Effector memory CD4-positive, alpha-beta T cell (primary cell): ENCODE measurements at places on chromosomes 13 and 19.

DNA sequence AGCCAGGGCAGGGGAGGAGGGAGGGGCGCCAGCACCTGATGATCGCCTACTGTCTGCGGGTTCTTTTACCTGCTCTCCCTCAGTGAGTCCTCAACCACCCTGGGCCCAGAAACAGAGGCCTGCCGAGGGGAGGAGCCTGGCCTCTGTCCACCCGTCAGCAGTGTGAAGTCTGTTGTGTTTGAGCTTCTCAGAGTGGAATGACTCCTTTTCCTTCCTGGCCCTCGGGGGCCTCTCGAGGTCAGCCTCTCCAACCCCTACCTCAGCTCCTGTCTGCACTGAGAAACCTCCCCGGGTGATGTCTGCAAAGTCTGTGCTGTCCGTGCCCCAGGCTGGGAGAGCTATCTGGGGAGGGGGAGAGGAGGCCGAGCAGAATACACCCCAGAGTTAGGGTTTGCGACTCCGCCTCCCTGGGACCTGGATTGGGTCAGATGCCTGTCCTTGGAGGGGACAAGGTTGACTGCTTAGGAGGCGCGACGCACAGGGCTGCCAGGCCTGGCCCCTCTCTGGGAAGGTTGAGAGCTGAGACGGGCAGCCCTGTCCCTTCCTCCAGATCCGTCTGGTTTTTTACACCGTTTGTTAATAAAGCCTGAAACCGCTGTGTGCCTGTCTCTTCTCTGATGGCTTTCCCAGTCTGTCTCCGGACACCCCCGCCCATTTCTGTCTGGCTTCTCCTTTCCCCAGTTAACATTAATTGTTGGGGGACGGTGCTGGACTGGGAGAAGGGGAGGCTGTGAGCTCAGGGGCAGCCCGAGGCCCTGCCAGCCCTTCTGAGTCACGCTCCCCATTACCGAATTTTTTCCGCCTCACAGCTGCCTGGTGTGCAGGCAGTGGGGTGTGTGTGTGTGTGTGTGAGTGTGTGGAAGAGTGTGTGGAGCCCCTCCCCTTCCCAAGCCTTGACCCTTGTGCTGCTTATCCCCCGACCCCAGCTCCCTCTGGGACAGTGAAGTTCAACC lies 989 bp upstream of the SSC5D start:
- H3K27me3 ChIP-seq = no peaks in the 10 kb centered on the region
- no peak overlapping the region for H3K4me3 ChIP-seq
- no peak for DNase-seq

DNA sequence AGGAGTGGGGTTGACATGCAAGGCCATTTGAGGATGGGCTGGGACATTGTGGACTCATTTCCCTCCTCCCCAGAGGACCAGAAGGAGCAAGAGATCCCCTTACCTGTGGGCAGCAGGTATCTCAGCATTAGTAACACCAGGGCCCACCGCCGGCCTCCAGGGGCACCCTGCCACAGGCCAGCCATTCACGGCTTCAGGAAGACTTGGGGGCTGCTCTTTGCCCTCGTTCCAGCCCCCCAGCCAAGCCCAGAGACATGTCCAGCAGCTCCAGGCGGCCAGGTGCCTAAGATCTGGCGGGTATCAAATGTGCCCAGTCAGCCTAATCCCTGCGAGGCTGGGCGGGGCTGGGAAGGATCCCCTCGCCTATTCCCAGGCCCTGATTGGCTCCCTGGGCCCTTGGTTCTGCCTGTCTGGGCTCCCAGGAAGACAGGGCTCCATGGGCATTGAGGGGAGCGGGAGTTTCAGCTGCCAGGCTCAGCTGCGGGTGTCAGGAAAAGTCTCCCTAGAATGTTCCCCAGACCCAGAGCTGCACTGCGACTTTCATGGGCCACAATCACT lies 21.3 kb upstream of the OR1M1 start:
- no peak overlapping the region for H3K4me3 ChIP-seq
- H3K27me3 ChIP-seq = no peaks in the 10 kb centered on the region
- H3K27ac ChIP-seq = no peak overlapping the region
- H3K36me3 ChIP-seq = no peaks in the 10 kb centered on the region
- DNase-seq = no peak
- H3K4me1 ChIP-seq = no peaks in the 10 kb centered on the region

GRCh38 chr19:29211562-29212355 lies 1.2 kb downstream of the UQCRFS1 start:
- DNase-seq = no peak
- H3K36me3 ChIP-seq = peaks cover 2% of the 10 kb centered on the region
- H3K4me1 ChIP-seq = peaks cover 8% of the 10 kb centered on the region
- H3K27ac ChIP-seq = peak overlapping the region; percentile 78

DNA sequence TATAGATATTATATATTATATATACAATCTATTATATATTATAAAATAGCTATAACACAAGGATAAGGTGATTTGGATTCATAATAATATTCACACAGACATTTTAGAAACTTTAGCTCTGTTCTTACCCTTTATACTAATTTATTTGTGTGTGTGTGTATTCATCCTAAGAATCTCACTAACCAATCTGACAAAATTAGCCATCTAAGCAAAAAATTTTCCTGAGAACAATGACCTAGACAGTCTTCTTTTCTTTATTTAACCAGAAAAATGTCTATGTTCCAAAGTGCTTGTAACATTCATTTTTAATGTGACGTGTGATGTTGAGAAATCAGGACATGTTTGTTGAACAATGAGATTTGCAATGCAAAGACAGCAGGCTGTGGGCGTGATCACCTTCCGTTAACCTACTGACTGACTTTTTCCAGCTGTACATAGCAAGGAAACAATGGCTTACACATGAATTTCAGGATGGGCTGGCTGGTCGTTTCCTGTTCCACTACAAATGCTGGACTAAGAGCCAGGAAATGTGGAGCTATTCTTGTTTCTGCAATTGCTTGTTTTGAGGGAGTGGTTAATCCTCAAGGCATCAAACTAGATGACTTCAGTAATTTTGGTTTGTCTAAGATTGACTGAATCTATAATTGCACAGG lies 634.6 kb upstream of the ARGLU1 start:
- H3K4me3 ChIP-seq = no peak overlapping the region
- H3K36me3 ChIP-seq = no peaks in the 10 kb centered on the region
- DNase-seq = no peak
- H3K4me1 ChIP-seq = no peaks in the 10 kb centered on the region

DNA sequence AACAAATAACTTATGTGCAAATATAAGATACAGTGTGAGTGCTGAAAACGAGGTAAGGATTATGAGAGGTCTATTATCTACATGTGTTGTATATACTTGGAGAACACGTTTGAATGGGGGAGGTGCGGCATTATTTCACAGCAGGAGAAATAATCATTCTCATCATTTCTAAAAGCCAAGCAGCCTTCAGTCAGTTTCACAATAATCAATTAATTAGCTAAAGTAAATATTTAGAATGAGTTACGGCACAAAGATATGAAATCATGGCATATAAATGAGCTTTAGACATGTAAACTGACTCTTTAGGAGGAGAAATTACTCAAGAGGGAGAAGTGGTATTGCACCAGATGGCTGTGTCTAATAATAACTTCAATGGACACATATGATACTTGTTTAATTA lies 366.6 kb downstream of the DNAJC15 start:
- H3K27me3 ChIP-seq = no peaks in the 10 kb centered on the region
- no peaks in the 10 kb centered on the region for H3K4me1 ChIP-seq
- H3K27ac ChIP-seq = no peak overlapping the region

DNA sequence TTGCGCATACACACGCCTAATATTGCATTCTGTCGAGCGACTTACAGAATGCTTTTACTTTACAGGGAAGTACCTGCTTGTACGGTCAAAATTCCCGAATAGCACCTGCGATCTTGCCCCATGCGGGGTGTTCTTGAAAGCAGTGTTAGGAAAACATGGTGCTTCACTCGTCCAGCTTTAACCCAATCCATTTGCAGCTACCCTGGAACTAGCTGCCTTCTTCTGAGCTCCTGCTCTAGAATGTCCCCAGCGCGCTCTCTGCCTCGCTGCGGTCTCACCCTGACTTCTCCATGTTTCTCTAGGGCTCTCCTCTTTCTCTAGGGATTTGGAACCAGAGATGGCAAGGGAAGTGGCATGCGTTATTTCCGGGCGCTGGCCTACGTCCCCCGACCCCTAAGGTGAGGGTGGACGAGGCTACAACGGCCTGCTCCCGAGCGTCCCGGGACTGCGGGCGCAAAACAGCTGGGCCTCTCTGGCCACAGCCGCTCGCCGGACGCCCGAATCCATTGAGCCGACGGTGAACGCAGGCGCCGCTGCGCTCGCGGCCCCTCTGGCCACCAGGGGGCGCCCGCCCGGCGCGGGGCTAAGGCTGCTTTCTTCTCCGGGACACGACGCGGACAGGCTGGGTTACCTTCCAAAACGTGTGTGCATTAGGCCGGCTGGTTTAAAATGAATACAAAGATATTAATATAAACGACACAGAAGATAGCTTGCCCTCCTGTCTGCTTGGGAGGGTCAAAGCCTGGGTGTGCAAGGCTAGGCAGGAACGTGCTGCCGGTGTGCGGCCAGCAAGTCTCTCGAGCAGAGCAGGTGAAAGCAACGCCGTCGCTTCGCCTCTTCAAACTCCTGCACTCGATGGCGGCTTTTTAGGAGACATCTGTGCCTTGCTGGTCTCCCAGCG lies 1.8 kb upstream of the SPRY2 start:
- peak overlapping the region; percentile 46 for H3K4me3 ChIP-seq
- peaks cover 23% of the 10 kb centered on the region for H3K27me3 ChIP-seq
- peaks cover 27% of the 10 kb centered on the region for H3K4me1 ChIP-seq

DNA sequence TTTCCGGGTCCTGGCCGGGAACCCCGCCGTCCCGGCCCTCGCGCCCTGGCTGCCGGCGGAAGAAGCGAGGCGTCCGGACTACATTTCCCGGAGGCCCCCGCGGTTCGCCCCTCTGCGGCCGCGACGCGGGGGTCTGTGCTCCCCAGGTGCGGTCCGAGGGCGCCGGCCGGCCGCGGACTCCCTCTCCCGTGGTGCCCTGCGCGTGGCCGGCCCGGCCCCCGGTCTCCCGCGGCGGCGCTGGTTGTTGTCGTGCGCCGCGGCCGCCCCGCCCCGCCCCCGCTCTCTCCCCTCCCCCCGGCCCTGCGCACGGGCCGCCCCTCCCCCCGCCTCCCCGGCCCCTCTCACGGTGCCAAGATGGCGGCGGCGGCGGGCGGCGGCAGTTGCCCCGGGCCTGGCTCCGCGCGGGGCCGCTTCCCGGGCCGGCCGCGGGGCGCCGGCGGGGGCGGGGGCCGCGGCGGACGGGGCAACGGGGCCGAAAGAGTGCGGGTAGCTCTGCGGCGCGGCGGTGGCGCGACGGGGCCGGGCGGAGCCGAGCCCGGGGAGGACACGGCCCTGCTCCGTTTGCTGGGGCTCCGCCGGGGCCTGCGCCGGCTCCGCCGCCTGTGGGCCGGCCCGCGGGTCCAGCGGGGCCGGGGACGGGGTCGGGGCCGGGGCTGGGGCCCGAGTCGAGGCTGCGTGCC lies at the start of gene KMT2B:
TSS of gene KMT2B (plus strand) at position 339 of the 680 bp plus-strand sequence. CDS start at position 355, 16 bp downstream.
- peaks cover 21% of the 10 kb centered on the region for H3K36me3 ChIP-seq
- H3K4me3 ChIP-seq = peak within 1 kb of the TSS; percentile 84
- H3K27ac ChIP-seq = peak within 1 kb of the TSS; percentile 80
- no peak for DNase-seq
- peaks cover 37% of the 10 kb centered on the region for H3K4me1 ChIP-seq

- DNase-seq = no peak
- H3K27me3 ChIP-seq = no peaks in the 10 kb centered on the region
Observed at GRCh38 chr13:24269821-24270220, 39.6 kb upstream of the C1QTNF9 start.

GRCh38 chr13:34833562-34834182 lies 108.4 kb upstream of the NBEA start:
- no peak for DNase-seq
- H3K27ac ChIP-seq = no peak overlapping the region
- H3K4me3 ChIP-seq = no peak overlapping the region
- no peaks in the 10 kb centered on the region for H3K36me3 ChIP-seq
- no peaks in the 10 kb centered on the region for H3K27me3 ChIP-seq

DNA sequence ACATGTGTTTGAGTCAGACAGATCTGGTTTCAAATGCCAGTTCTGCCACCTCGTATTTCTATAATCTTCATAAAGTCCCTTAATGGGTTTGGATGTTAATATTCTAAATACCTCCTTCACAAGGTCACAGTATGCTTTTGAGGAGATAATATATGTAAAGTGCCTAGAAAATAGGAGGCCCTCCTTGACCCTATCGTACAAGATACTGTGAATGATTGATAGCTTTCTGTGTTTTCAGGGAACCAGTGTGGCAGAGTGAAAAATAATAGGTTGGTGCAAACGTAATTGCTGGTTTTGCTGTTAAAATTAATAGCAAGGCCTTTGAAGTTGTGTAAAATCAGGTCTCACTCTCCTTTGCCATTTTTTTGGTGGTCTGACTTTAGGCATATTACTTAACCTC lies 77.5 kb upstream of the SCEL start:
- no peaks in the 10 kb centered on the region for H3K36me3 ChIP-seq
- H3K4me1 ChIP-seq = no peaks in the 10 kb centered on the region
- no peak overlapping the region for H3K27ac ChIP-seq
- H3K4me3 ChIP-seq = no peak overlapping the region

DNA sequence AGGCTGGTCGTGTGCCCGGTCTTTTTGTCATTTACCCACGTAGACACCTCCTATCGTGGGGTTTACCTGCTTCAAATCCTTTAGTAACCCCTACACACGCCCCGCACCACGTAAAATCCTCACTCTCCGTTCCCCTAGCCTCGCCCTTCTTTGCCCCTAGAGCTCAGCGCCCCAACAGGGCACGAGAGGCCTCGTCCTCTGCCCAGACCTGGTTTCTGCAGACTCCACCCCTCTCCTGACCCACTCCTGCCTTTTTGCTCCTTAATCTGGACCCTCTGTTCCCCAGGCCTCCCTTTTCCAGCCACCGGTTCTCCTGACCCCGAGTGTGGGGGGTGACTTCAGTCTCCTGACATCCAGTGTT lies 412 bp downstream of the ZNF528 start:
- peak overlapping the region; percentile 80 for H3K4me3 ChIP-seq
- H3K27ac ChIP-seq = peak overlapping the region; percentile 46
- peaks cover 19% of the 10 kb centered on the region for H3K36me3 ChIP-seq
- no peak for DNase-seq

GRCh38 chr13:28338006-28338574 lies 156.8 kb downstream of the FLT1 start:
- DNase-seq = no peak
- H3K27ac ChIP-seq = no peak overlapping the region
- H3K27me3 ChIP-seq = no peaks in the 10 kb centered on the region
- no peaks in the 10 kb centered on the region for H3K4me1 ChIP-seq

GRCh38 chr19:28319227-28319626 lies 893.7 kb downstream of the UQCRFS1 start:
- H3K4me3 ChIP-seq = no peak overlapping the region
- no peaks in the 10 kb centered on the region for H3K27me3 ChIP-seq
- no peak for DNase-seq

- DNase-seq = no peak
- H3K4me1 ChIP-seq = peaks cover 15% of the 10 kb centered on the region
- no peaks in the 10 kb centered on the region for H3K27me3 ChIP-seq
Observed at GRCh38 chr13:48528720-48529119, 4.2 kb downstream of the RCBTB2 start.

- H3K36me3 ChIP-seq = no peaks in the 10 kb centered on the region
- H3K27me3 ChIP-seq = peaks cover 4% of the 10 kb centered on the region
- no peaks in the 10 kb centered on the region for H3K4me1 ChIP-seq
- no peak overlapping the region for H3K27ac ChIP-seq
- no peak for DNase-seq
- H3K4me3 ChIP-seq = no peak overlapping the region
Observed at GRCh38 chr13:96984051-96984508, 10.2 kb downstream of the OXGR1 start.

GRCh38 chr19:19782783-19783182 lies 38.8 kb downstream of the ZNF506 start:
- no peaks in the 10 kb centered on the region for H3K27me3 ChIP-seq
- H3K4me1 ChIP-seq = peaks cover 10% of the 10 kb centered on the region
- H3K36me3 ChIP-seq = no peaks in the 10 kb centered on the region
- no peak overlapping the region for H3K27ac ChIP-seq
